ENCODE measurements at places on chromosomes 7 and 10. TPM values are rescaled to one million over a fixed set of nuclear protein-coding genes. Genes with fewer than 3 reads are reported as not detected.
A peak's percentile ranks its signal among the peaks of the same experiment; 100 is the strongest.

DNA sequence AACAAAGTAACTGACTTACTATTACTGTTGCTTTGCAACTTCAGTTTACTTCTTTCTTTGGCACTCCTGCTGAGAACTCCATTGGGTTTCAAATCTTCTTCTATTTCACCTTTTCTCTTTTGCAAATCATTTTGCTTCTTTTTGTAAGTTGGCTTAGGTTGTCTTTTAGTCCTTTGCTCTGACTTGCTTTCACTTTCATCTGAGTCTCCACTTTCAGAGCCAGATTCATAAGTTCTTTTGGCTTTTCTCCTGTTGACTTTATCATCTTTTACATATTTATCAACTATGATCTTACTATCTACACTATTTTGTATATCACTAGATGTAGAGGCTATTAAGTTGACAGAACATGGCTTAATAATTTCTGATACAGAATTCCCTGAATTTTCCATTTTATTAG lies 73.4 kb downstream of the NRBF2 start:
- H3K27ac ChIP-seq, result no peak overlapping the region
- H3K4me3 ChIP-seq, result no peak overlapping the region
- DNase-seq, result no peak

DNA sequence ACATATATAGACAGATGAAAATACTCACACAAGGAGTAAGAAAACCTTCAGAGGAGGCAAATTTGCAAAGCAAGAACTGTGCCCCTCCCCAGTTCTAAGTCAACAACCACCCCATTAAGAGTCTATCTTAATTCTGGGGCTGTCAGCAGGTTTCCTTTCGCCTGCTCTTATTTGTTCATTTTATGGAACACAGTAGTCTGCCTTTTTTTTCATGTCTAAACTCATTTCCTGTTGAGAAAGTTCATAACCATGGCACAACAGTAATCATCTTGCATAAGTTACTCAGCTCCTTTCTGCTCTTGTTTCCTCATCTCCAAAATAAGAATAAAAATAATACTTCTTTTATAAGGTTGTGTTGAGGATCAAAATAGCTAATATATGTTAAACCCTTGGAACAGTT lies 25.8 kb upstream of the AMPH start:
- no peak overlapping the region for H3K4me3 ChIP-seq
- H3K4me1 ChIP-seq, result no peaks in the 10 kb centered on the region
- no peak for DNase-seq
- H3K36me3 ChIP-seq, result no peaks in the 10 kb centered on the region
- H3K27me3 ChIP-seq, result no peaks in the 10 kb centered on the region

GRCh38 chr7:45151131-45151684 lies 6.4 kb upstream of the RAMP3 start:
- H3K36me3 ChIP-seq, result no peaks in the 10 kb centered on the region
- H3K4me3 ChIP-seq, result no peak overlapping the region
- no peak for DNase-seq
- no peaks in the 10 kb centered on the region for H3K4me1 ChIP-seq
- H3K27me3 ChIP-seq, result no peaks in the 10 kb centered on the region

GRCh38 chr10:13944823-13945222 lies 358.1 kb downstream of the PRPF18 start:
- no peaks in the 10 kb centered on the region for H3K27me3 ChIP-seq
- DNase-seq, result no peak
- H3K36me3 ChIP-seq, result no peaks in the 10 kb centered on the region
- H3K27ac ChIP-seq, result no peak overlapping the region
- H3K4me1 ChIP-seq, result peaks cover 3% of the 10 kb centered on the region
- H3K4me3 ChIP-seq, result no peak overlapping the region

- no peak overlapping the region for H3K27ac ChIP-seq
- peaks cover 11% of the 10 kb centered on the region for H3K4me1 ChIP-seq
- no peaks in the 10 kb centered on the region for H3K27me3 ChIP-seq
- no peak for DNase-seq
Observed at GRCh38 chr10:30553018-30553625, 76.4 kb downstream of the LYZL2 start.

DNA sequence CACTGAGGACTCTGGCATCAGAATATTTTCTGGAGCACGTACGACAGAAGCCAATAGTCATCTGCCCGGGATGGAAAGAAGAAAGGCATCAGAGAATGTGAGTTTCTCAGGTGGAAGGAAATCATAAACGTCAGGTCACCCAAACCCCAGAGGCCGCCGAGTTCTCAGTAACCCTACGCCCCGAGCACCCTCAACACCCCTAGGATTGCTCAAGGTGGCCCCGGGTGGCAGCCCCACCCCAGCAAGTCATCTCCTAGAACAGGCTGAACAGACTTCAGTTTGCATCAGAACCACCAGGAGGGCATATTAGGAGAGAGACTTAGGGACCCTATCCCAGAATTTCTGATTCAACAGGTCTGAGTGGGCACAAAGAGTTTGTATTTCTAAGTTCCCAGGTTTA lies 117.6 kb downstream of the TNS3 start:
- no peak overlapping the region for H3K27ac ChIP-seq
- peaks cover 68% of the 10 kb centered on the region for H3K4me1 ChIP-seq
- no peaks in the 10 kb centered on the region for H3K27me3 ChIP-seq
- no peaks in the 10 kb centered on the region for H3K36me3 ChIP-seq

- no peaks in the 10 kb centered on the region for H3K36me3 ChIP-seq
- H3K27me3 ChIP-seq, result no peaks in the 10 kb centered on the region
- H3K4me1 ChIP-seq, result no peaks in the 10 kb centered on the region
- H3K27ac ChIP-seq, result no peak overlapping the region
Observed at GRCh38 chr7:158133515-158134271, 453.9 kb downstream of the PTPRN2 start.

- DNase-seq, result no peak
- no peak overlapping the region for H3K4me3 ChIP-seq
- no peaks in the 10 kb centered on the region for H3K36me3 ChIP-seq
- H3K27ac ChIP-seq, result no peak overlapping the region
Observed at GRCh38 chr7:155526225-155526624, 20.1 kb downstream of the CNPY1 start.

DNA sequence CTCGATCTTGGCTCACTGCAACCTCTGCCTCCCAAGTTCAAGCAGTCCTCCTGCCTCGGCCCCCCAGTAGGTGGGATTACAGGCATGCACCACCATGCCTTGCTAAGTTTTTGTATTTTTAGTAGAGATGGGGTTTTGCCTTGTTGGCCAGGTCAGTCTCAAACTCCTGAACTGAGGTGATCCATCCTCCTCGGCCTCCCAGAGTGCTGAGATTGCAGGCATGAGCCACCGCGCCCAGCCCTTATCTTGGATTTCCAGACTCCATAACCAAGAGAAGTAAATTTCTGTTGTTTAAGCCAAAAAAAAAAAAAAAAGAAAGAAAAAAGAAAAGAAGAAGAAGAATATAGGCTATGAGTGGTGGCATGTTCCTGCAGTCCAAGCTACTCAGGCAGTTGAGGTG lies 53.3 kb upstream of the RABGEF1 start:
- no peak for DNase-seq
- no peak overlapping the region for H3K4me3 ChIP-seq
- no peaks in the 10 kb centered on the region for H3K27me3 ChIP-seq
- peaks cover 12% of the 10 kb centered on the region for H3K4me1 ChIP-seq

DNA sequence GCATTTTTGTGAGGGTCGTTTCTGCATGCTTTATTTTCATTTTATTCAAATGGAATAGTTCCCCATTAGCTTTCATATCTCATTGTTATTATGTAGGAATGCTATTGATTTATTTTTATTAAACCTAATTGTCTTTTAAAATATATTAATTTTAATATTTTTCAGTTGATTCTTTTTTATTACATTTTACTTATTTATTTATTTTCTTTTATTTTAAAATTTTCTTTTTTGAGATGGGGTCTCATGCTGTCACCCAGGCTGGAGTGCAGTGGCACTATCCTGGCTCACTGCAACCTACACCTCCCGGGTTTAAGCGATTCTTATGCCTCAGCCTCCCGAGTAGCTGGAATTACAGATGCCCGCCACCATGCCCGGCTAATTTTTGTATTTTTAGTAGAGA lies 7.4 kb upstream of the STK17A start:
- no peak overlapping the region for H3K27ac ChIP-seq
- no peak for DNase-seq
- H3K27me3 ChIP-seq, result no peaks in the 10 kb centered on the region
- H3K4me1 ChIP-seq, result no peaks in the 10 kb centered on the region
- no peaks in the 10 kb centered on the region for H3K36me3 ChIP-seq
- H3K4me3 ChIP-seq, result no peak overlapping the region

DNA sequence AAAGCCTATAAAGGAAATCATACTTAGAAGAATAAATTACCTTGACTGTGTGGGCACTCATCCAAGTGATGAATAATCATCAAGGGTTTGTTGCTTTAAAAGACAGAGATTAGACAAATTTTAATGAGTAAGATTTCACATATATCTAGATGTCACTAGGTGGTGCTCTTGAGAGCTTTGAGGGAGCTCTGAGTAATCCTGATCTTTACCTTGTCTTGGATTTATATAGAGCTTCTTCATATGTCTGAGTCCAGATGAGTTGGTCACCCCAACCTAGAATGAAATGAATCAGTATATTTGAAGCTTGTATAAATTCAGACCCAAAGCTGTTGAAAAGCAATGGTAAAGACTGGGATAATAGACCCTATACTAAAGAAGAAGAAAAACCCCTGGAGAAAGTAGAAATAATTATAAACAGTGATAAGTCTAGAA lies 3.7 kb downstream of the AGR2 start:
- no peak overlapping the region for H3K27ac ChIP-seq
- H3K4me3 ChIP-seq, result no peak overlapping the region
- H3K27me3 ChIP-seq, result no peaks in the 10 kb centered on the region
- no peaks in the 10 kb centered on the region for H3K4me1 ChIP-seq
- DNase-seq, result no peak

DNA sequence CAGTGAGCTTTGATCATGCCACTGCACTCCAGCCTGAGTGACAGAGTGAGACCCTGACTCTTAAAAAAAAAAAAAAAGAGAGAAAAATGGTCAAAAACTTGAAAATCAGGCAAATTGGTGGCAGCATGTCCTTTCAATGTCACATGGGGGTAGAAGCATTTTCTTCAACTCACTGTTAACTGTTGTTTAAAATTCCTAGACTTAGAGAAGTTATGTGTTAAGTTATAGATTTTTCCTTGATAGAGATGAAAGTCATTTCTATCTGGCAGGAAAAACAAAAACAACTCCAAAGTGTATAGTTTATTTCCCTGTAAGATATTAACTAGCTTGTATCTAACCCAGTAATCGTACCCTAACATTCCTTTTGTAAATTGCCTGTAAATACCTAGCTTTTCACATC lies 26.8 kb downstream of the LYZL2 start:
- H3K27me3 ChIP-seq, result no peaks in the 10 kb centered on the region
- H3K36me3 ChIP-seq, result no peaks in the 10 kb centered on the region
- no peak overlapping the region for H3K27ac ChIP-seq
- no peak for DNase-seq
- peaks cover 8% of the 10 kb centered on the region for H3K4me1 ChIP-seq
- no peak overlapping the region for H3K4me3 ChIP-seq

DNA sequence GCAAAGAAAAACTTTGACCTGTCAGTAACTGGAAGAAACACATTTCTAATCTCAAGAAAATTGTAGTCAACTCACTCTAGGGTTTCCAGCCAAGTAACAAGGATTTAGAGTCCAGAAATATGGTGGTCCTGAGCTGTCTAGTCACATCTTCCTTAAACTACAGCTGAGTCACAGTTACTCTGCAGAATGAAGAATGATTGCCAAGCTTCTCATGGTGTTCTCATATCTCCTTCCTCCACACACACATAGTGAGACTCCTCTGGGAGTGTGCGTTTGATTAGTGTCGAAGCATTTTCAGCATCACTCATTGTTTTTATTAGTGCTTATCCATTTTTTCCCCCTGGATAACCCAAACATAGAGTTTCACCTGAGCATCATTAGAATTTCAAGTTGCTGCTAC lies 93.1 kb upstream of the CXCL12 start:
- DNase-seq, result no peak
- no peaks in the 10 kb centered on the region for H3K4me1 ChIP-seq
- H3K36me3 ChIP-seq, result no peaks in the 10 kb centered on the region
- H3K27me3 ChIP-seq, result no peaks in the 10 kb centered on the region
- no peak overlapping the region for H3K27ac ChIP-seq

DNA sequence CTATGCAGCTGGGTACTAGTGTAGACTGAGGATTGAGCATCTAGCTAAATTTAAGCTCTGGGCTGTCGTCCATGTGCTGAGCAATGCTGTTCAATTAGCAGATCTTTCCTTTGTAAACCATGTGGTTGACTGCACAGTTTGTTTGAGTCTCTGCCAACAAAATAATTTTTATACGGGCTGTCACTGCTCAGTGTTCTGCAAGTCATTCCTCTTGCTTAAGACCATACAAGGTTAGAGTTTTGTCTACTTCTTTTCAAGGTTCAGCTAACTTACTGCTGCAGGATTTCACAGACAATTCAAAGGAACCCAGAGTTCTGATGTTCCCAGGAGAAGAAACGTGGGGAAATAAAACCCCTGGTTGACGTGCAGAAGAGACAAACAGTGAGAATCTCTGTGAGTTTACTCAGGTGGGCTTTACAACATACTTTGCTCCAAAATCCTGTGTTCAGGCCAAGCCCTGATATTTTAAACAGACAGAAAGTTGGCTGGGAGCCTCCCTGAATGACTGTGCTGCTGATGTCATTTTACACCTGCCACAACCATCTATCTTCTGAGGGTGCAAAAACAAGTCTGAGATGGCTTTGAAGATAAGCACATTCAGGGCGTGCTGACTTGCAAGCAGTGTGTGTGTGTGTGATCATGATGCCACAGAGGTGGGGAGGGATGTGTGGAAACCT lies 177.1 kb upstream of the SVIL start:
- peak overlapping the region; percentile 79 for H3K27ac ChIP-seq
- H3K36me3 ChIP-seq, result no peaks in the 10 kb centered on the region
- peak; percentile 68 for DNase-seq
- peaks cover 27% of the 10 kb centered on the region for H3K4me1 ChIP-seq
- no peak overlapping the region for H3K4me3 ChIP-seq
- no peaks in the 10 kb centered on the region for H3K27me3 ChIP-seq

DNA sequence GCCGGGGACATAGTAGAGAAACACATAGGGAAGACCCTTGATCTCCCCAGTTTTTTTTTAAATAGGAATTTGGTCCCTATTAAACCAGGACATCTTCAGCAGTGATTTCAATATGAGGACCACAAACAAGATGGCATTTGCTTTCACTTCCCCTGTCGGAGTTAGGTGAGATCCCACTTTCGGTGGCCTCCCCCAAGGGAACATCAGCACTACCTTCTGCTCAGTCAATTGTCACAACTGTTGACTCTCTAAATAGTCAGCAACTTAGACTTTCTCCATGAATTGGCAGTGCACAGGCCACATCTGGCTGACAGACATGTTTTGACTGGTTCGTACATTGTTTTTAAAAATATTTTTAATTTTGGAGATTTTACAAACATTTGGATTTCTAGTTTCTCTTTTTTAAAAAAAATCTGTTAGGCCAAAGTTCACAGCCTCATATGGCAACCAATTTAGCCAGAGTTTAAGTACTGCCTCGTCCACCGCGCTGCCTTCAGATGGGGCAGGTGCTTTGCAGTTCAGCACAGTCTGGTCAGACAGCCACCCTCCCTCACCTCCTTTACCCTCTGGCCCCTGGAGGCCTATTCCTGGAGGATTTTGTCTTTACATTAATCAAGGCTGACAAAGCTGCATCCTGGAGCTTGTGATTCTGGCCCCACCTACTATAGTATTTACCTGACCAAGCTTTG lies 139.2 kb upstream of the PRR15 start:
- no peak overlapping the region for H3K4me3 ChIP-seq
- H3K36me3 ChIP-seq, result no peaks in the 10 kb centered on the region
- no peak for DNase-seq
- H3K4me1 ChIP-seq, result no peaks in the 10 kb centered on the region

CALCR gene
- total RNA-seq, result not detected

DENND2A gene
- total RNA-seq, result 2.6 TPM

CPN1 gene
- not detected for total RNA-seq

ATOH7 gene
- not detected for total RNA-seq

NPSR1 gene
- total RNA-seq, result not detected

C7orf57 gene
- not detected for total RNA-seq
